ENCODE measurements at places on chromosomes 1 and 21.

DNA sequence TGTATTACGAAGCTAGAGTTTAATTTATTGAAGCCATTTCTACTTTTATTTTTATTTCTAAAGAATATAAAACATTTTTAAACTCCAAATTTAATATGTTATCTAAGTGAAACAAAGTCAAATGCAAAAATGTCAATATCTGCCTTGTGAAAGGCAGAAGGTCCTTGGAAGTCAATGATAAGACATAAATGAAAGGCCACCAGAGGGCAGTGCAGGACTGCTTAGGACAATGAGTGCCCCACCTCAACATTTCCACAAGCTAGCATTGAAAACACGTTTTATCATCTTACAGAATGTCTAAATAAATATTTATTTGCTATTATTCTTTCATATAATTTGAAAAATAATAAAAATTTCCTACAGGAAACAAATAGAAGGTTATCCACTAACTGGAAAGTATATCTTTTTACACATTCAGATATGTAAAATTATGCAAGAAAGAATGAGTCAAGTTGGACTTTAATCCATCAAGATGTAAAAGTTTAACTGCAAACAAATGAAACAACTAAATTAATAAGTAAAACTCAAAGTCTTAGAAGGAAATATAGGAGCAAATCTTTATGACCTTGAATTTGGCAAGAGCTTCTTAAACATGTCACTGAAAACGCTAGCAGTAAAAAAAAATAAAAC lies 140.1 kb upstream of the FMN2 start:
- peak; percentile 17 for DNase-seq

DNA sequence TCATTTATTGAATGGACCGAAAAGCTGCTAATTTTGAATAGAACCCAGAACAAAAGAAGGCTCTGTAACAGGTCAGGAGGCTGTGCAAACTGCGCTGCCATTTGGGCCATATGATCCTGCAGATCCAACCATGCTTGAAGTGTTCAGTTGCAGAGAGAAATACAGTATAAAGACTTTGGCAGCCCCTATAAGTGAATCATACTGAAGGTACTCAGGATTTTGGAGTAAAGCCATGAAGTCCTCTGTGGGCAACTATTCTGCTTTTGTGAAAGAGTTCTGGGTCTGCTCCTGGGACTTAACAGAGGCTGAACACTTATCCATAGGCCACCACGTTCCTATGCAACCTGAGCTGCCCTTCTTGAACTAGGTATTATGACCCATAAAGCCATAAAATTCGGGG lies 1613.6 kb upstream of the PRMT6 start:
- DNase-seq, result no peak

GRCh38 chr1:70077066-70077465 lies 128.3 kb downstream of the LRRC40 start:
- no peak for DNase-seq

- DNase-seq, result no peak
Observed at GRCh38 chr1:199010933-199011332, 372.1 kb downstream of the PTPRC start.

DNA sequence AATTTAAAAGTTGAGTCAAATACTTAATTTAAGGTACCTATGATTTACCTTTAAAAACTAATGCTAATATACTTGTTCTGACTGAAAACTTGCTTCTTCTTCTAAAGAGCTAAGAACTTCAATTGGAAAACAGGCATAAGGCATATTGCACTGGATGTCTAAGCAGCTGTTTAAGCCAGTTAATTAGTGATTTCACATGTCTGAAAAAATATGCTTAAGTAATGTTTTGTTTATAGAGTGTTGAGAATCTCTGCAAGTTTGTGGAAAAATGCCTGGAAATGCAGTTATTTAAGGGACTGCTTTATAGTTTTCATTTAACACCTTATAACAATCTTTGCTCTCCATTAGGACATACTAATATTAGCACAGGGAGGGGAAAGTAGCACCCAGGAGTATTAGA lies 28.2 kb downstream of the UBE2U start:
- DNase-seq, result no peak

GRCh38 chr1:241391926-241392710 lies 35.1 kb upstream of the RGS7 start:
- DNase-seq, result no peak

DNA sequence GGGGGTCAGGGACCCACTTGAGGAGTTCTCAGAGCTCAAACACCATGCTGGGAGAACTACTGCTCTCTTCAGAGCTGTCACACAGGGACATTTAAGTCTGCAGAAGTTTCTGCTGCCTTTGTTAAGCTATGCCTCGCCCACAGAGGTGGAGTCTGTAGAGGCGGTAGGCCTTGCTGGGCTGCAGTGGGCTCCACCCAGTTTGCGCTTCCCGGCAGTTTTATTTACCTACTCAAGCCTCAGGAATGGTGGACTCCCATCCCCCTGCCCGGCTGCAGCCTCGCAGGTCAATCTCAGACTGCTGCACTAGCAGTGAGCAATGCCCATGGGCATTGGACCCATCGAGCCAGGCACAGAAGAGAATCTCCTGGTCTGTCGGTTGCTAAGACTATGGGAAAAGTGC lies 706.4 kb downstream of the LRRIQ3 start:
- no peak for DNase-seq

- DNase-seq, result no peak
Observed at GRCh38 chr1:222068937-222069336, 327.0 kb upstream of the DUSP10 start.

GRCh38 chr1:22323846-22324504 lies 127.7 kb upstream of the ZBTB40 start:
- DNase-seq, result no peak

GRCh38 chr1:151196292-151196800 lies 2.0 kb upstream of the PIP5K1A start:
- DNase-seq, result peak; percentile 44

DNA sequence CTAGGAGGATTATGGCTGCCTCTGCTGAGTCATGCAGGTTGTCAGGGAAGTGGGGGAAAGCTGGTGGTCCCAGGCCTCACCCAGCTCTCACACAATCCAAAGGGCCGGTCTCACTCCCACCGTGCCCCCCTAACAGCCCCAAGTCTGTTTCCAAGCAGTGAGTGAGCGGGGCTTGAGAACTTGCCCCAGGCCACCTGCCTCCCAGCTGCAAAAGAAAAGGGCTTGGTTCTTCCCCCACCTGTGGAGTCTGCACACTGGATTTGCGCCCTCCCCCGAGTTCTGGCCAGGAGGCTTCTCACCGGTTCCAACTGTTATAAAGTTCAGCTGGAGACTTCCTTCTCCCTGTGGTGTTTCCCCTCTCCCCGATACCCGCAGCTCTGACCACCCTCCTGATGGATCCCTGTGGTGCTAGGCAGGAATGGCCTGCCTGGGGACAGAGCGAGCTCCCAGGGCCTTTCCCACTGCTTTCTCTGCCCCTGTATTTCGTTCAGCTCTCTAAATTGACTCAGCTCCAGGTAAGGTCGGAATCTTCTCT lies 222.3 kb downstream of the BARHL2 start:
- DNase-seq, result no peak

GRCh38 chr1:205561501-205562203 lies 57.2 kb downstream of the CDK18 start:
- peak; percentile 35 for DNase-seq

DNA sequence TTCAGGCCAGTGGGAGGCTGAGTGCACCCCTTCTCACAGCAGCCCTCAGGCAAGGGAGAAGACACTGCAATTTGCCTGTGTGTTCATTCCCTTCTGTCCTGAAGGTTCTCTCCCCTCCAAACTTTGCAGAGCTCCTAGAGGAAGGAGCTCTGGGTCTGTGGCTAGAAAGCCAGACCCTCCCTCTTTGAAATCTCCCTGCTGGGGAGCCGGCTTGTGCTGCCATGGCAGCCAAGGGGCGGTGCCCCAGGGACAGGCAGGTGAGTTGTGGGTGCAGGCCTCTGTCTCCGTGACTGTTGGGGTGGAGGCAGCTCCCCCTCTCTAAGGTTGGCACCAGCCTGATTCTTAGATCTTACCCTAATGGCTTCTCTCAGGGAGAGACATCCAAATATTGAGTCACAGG lies 53.0 kb downstream of the OLFML2B start:
- DNase-seq, result no peak

DNA sequence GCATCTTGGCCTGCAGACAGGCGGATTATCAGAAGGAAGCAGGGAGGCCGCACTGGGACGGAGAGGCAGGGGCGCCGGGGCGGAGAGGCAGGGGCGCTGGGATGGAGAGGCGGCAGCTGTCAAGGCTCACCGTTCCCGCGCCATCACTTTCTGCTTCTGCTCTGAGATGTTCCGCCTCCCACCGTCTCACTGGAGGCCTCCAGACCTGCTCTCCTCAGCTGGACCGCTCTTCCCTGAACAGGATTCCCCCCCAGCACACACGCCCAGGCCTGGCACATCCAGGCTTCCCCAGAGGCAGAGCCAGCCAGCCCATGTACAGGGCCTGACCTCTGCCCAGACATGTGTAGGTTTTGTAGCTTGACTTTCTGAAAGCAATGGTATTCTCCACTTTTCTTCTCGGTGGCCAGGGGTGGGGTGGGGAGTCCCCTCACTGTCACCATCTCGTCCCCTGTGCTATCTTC lies 84.1 kb downstream of the RIPK4 start:
- DNase-seq, result no peak

- no peak for DNase-seq
Observed at GRCh38 chr1:247435030-247435758, 19.2 kb downstream of the NLRP3 start.

DNA sequence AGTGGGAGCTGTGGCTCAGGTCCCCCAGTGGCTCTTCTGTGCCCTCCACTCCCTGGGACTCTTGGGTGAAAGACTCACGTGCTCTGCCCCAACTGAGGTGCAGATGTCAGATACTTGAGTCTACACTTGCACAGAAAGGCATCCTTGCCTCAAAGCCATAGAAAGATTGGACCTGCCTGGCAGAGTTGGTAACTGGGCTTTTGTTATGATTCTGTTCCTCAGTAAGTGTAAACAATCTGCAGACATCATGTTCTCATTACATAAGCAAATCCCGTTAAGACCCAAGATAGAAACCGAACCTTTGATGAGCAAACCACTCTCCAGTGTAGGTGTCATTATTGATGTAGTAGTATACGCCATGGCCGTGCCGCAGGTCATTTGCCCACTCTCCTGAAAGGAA lies 10.0 kb downstream of the RSPH1 start:
- no peak for DNase-seq

GRCh38 chr1:93847811-93848288 lies 31.2 kb downstream of the DNTTIP2 start:
- peak; percentile 62 for DNase-seq

DNA sequence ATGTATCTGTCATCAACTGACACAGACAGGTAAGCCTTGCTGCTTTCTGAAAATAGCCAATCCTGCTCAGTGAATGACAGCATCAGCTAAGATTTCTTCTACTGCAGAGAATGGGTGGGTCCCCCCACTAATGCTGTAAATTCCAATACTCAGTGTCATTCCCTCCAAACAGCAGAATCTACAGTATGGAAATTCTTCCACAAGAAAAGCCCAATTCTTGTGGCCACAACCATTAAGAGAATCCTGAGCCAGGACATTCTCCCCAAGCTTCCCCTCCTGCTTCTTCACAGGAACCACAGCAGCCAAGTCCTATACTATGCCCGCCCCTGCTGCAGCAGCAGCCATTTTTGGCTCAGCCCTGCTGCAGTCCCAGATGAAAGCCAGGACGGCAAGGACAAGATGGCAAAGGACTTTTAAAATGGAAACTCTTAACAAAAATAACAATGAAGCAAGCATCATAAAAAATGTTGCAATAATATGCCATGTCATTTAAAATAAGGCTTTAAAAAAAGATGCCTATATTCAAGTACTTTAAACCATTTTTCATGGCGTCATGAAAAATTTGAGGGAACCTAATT lies 26.8 kb downstream of the EIF4G3 start:
- no peak for DNase-seq

DNA sequence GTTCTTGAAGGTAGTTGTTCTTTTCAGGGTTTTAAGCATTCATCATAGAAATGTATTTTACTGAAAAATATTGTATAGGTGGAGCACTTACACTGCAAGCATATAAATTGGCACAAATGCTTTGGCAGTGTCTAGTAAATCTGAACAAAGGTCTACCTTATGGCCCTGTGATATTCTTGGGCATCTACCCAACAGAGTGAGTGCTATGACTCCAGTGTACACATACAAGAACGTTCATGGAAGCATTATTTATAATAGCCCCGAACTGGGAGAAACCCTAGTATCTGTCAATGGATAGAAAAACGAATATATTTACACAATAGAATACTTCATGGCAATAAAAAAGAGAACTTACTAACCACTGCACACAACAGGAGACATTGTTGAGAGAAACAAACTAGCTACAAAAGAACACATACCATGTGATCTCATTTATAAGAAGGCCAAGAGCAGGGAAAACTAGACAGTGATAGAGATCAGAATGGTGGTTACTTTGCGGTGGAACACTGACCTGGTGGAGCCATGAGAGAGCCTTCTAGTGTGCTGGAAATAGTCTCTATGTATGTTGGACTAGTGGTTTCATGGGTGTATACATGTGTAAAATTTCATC lies 96.0 kb downstream of the MAB21L3 start:
- DNase-seq, result no peak

DNA sequence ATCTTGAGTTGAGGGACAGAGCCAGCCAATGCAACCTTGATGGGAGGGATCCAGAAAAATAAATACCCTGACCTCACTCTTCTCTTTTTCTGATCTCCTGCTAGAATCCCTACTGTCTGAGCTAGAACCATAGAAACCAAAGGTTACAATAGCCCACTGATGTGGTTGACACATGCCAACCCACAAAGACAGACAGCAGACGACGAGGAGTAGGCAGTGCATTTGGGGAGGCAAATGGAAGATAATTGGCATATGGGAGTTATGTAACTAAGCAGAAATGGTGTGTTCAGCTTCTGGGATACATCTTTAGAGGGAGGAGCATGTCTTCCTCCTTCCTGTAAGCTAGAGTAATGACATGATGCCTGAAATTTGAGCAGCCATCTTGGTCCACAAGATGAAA lies 171.7 kb upstream of the FGGY start:
- DNase-seq, result no peak

DNA sequence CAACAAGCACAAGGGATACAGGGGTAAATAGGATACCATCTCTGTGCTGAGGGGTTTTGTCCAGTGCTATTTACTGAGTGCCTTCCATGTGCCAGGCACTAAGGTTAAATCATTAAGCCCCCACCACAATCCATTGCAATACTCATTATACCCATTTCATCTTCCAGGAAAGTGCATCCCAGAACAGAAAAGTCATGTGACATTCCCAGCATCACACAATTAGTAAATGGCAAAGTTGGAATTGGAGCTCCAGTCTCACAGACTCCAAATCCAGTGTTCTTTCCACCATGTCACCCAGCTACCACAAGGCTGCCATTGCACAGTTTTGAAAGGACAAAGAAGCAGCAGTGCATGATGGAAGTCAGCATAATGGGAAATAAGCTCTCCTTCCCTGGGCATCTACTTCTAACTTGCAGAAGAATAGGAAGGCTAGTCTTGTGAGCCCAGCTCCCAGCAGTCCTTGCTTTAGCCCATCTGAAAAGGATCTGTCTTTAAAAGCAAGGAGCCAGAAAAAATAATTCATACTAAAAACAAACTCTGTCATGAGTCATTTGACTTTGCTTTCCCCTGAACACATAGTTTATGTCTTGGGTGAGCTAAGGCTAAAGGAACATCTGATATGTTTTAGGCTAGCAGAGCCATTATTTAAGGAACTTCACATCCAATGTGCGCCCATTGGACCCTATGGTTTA lies 111.4 kb upstream of the HOOK1 start:
- no peak for DNase-seq

- no peak for DNase-seq
Observed at GRCh38 chr1:247840818-247841217, 878 bp downstream of the OR11L1 start.
